ENCODE measurements at places on chromosomes 3 and 15.

- no peaks in the 10 kb centered on the region for H3K4me1 ChIP-seq
- H3K27ac ChIP-seq: no peak overlapping the region
- no peaks in the 10 kb centered on the region for H3K27me3 ChIP-seq
- no peak for DNase-seq
- H3K36me3 ChIP-seq: no peaks in the 10 kb centered on the region
Measured at GRCh38 chr15:88300089-88300488, 43.5 kb upstream of the NTRK3 start.

- H3K4me3 ChIP-seq: no peak overlapping the region
- no peaks in the 10 kb centered on the region for H3K27me3 ChIP-seq
- H3K27ac ChIP-seq: peak overlapping the region; percentile 49
- H3K4me1 ChIP-seq: peaks cover 49% of the 10 kb centered on the region
- DNase-seq: peak; percentile 62
Measured at GRCh38 chr3:72274493-72275330, 489.8 kb upstream of the PROK2 start.

GRCh38 chr15:89068325-89068784 lies 19.9 kb upstream of the ABHD2 start:
- H3K4me1 ChIP-seq: no peaks in the 10 kb centered on the region
- H3K27ac ChIP-seq: no peak overlapping the region
- H3K4me3 ChIP-seq: no peak overlapping the region
- H3K36me3 ChIP-seq: no peaks in the 10 kb centered on the region

GRCh38 chr3:136819392-136819730 lies 435 bp downstream of the SLC35G2 start:
- DNase-seq: peak; percentile 57
- H3K36me3 ChIP-seq: no peaks in the 10 kb centered on the region
- H3K27me3 ChIP-seq: no peaks in the 10 kb centered on the region
- H3K4me1 ChIP-seq: peaks cover 8% of the 10 kb centered on the region
- peak overlapping the region; percentile 19 for H3K27ac ChIP-seq

GRCh38 chr3:132486099-132486498 lies 68.8 kb downstream of the DNAJC13 start:
- DNase-seq: peak; percentile 36
- no peaks in the 10 kb centered on the region for H3K27me3 ChIP-seq
- no peaks in the 10 kb centered on the region for H3K4me1 ChIP-seq
- H3K27ac ChIP-seq: no peak overlapping the region
- no peak overlapping the region for H3K4me3 ChIP-seq

DNA sequence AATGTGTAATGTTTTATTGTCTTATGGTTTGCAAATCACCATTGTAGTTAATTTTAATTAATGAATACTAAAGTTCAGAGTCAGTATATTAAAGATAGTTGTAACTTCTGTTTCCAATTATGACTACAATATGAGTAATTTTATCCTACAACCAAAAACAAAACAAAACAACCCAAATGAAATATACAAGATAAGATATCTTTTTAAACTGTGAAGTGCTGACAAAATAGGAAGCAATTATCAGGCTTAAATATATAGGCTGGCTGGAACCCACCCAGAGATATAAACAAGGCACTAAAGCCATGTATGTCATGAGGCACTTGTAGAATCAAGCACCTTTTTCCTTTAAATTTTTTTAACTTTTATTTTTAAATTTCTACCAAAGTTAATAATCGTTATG lies 108.6 kb upstream of the LRRFIP2 start:
- DNase-seq: no peak
- no peak overlapping the region for H3K27ac ChIP-seq
- peaks cover 6% of the 10 kb centered on the region for H3K4me1 ChIP-seq
- H3K27me3 ChIP-seq: no peaks in the 10 kb centered on the region

DNA sequence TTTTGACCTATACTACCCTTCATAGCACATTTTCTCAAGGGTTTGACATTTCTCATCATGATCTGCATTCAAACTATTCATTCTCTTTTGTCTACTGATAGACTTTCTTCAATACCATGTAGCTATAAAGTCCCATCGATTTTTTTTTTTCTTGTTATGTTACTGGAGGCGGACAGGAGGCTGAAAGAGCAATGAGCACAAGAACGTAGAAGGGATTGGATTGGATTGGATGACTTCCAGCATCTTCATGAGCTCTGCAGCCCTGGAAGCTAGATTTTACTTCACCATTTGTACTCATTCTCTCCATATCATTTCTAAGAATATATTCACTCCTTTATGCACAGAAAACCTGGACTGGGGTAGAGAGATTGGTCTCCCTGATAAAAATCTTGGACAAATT lies 43.2 kb downstream of the DUT start:
- no peak overlapping the region for H3K4me3 ChIP-seq
- H3K4me1 ChIP-seq: no peaks in the 10 kb centered on the region
- DNase-seq: no peak
- no peak overlapping the region for H3K27ac ChIP-seq
- no peaks in the 10 kb centered on the region for H3K36me3 ChIP-seq
- H3K27me3 ChIP-seq: peaks cover 5% of the 10 kb centered on the region

GRCh38 chr15:79467865-79468586 lies 35.9 kb downstream of the MINAR1 start:
- no peaks in the 10 kb centered on the region for H3K27me3 ChIP-seq
- H3K36me3 ChIP-seq: no peaks in the 10 kb centered on the region
- H3K27ac ChIP-seq: no peak overlapping the region

GRCh38 chr3:136294176-136294575 lies 44.0 kb downstream of the PCCB start:
- H3K4me1 ChIP-seq: peaks cover 5% of the 10 kb centered on the region
- peaks cover 60% of the 10 kb centered on the region for H3K36me3 ChIP-seq
- H3K4me3 ChIP-seq: no peak overlapping the region
- no peak for DNase-seq
- no peaks in the 10 kb centered on the region for H3K27me3 ChIP-seq

GRCh38 chr3:44802011-44802410 lies 40.4 kb downstream of the KIF15 start:
- H3K27ac ChIP-seq: no peak overlapping the region
- H3K27me3 ChIP-seq: no peaks in the 10 kb centered on the region
- DNase-seq: no peak
- no peak overlapping the region for H3K4me3 ChIP-seq

DNA sequence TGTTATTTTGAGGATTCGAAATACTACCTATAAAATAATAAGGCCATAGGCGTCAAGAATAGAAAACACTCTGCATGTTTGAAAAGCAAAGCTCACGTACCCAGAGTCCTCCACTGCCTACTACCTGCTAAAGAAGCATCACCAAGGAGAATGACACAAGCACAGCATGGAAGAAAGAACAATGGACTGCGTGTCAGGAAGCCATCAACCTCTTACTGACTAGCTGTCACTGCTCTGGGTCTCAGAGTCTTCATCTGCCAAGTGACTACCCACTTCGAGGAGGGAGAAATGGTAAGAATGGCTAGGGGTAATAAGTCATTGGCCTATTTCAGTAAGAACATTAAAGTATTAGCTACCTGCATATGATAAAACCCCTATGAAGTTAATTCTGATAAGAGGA lies 49.4 kb downstream of the CLASP2 start:
- no peak overlapping the region for H3K4me3 ChIP-seq
- H3K36me3 ChIP-seq: peaks cover 10% of the 10 kb centered on the region
- DNase-seq: no peak
- no peaks in the 10 kb centered on the region for H3K27me3 ChIP-seq
- no peak overlapping the region for H3K27ac ChIP-seq

DNA sequence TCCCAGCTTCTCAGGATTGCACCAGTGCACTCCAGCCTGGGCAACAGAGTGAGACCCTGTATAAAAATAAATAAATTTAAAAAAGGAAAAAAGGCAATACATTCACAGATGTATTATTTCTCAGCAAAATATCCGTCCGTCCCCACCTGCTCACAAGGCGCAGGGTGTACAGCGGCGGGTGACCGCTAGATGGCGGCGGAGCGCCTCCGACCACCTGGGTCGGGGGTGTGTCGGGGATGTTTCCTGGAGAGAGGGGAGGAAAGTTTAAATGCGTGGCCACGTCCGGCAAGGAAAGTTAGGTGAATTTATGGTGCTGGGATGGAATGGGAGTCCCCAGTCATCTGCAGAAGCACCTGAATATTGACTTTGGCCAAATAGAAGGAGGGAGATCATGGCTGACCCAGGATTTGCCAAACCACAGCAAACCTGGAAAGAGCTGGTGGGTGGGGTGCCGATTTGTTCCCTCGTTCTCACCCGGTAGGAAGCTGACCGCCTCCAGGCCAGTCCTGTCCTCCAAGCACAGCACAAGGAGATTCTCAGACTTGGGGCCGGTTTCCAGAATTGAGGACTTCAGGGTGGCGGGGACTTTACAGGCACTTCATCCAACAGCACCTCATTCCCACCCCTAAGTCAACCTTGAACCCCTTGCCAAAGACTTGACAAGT lies 88.3 kb downstream of the TMEM266 start:
- H3K27me3 ChIP-seq: peaks cover 33% of the 10 kb centered on the region
- no peak overlapping the region for H3K27ac ChIP-seq
- no peak overlapping the region for H3K4me3 ChIP-seq
- peaks cover 39% of the 10 kb centered on the region for H3K4me1 ChIP-seq

GRCh38 chr3:16904423-16905417 lies 20.0 kb downstream of the PLCL2 start:
- H3K4me3 ChIP-seq: no peak overlapping the region
- no peak for DNase-seq
- H3K27me3 ChIP-seq: no peaks in the 10 kb centered on the region
- H3K27ac ChIP-seq: no peak overlapping the region
- peaks cover 41% of the 10 kb centered on the region for H3K4me1 ChIP-seq
- H3K36me3 ChIP-seq: no peaks in the 10 kb centered on the region

DNA sequence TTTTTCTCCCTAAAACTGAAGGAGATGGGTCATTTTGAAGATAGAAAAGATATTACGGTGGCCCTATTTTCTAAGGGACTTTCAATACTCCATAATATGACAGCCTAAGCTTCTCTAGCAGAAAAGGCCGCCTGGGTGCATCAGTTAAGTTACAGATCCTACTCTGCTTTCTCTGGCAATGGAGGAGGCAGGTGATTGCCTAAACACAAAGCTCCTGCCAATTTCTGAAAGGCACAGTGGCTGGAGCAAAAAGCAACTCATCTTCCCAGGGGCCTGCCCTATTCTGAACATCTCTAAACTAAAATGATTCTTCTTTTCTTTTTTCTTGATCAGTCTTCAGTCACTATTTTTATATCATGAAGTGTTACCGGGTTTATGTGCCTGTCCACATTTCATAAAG lies 276.7 kb downstream of the CNTN4 start:
- H3K4me3 ChIP-seq: no peak overlapping the region
- H3K36me3 ChIP-seq: no peaks in the 10 kb centered on the region
- no peaks in the 10 kb centered on the region for H3K4me1 ChIP-seq
- H3K27me3 ChIP-seq: no peaks in the 10 kb centered on the region
- DNase-seq: no peak

GRCh38 chr15:62658498-62658897 lies 384.0 kb upstream of the TPM1 start:
- peaks cover 46% of the 10 kb centered on the region for H3K36me3 ChIP-seq
- H3K4me3 ChIP-seq: no peak overlapping the region
- H3K27ac ChIP-seq: no peak overlapping the region
- peak; percentile 25 for DNase-seq
- H3K27me3 ChIP-seq: no peaks in the 10 kb centered on the region

- no peaks in the 10 kb centered on the region for H3K27me3 ChIP-seq
- no peak overlapping the region for H3K27ac ChIP-seq
- H3K4me3 ChIP-seq: no peak overlapping the region
- no peaks in the 10 kb centered on the region for H3K36me3 ChIP-seq
Measured at GRCh38 chr3:12246497-12247163, 42.2 kb upstream of the PPARG start.

- H3K27me3 ChIP-seq: no peaks in the 10 kb centered on the region
- no peak for DNase-seq
- H3K4me3 ChIP-seq: no peak overlapping the region
- H3K4me1 ChIP-seq: no peaks in the 10 kb centered on the region
Measured at GRCh38 chr3:100438623-100438974, 37.3 kb downstream of the LNP1 start.

DNA sequence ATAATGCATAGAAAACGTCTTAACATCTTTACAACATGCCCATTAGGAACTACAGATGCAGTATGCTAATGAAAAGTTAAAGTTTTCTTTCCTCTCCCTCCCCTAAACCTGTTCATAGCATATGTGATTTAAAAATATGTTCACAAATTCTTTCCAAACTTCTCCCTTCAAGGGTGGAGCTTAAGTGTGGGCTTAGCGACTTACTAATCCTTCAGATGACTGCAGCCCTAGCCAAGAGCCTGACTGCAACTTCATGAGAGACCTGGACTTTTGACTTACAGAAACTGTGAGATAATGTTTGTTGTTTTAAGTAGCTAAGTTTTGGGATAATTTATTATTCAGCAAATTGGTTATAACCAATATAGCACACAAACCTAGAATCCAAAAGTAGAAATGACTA lies 22.0 kb upstream of the ANXA2 start:
- no peak overlapping the region for H3K4me3 ChIP-seq
- no peak for DNase-seq
- no peak overlapping the region for H3K27ac ChIP-seq
- peaks cover 29% of the 10 kb centered on the region for H3K4me1 ChIP-seq
- H3K36me3 ChIP-seq: peaks cover 4% of the 10 kb centered on the region

GRCh38 chr3:5717254-5717653 lies 529.7 kb downstream of the EDEM1 start:
- DNase-seq: no peak
- H3K4me1 ChIP-seq: no peaks in the 10 kb centered on the region
- no peaks in the 10 kb centered on the region for H3K36me3 ChIP-seq
- no peaks in the 10 kb centered on the region for H3K27me3 ChIP-seq
- H3K27ac ChIP-seq: no peak overlapping the region
- no peak overlapping the region for H3K4me3 ChIP-seq

GRCh38 chr3:123773681-123774431 lies 110.3 kb downstream of the MYLK start:
- no peak overlapping the region for H3K4me3 ChIP-seq
- peak overlapping the region; percentile 22 for H3K27ac ChIP-seq
- DNase-seq: no peak
- H3K36me3 ChIP-seq: no peaks in the 10 kb centered on the region
- H3K27me3 ChIP-seq: no peaks in the 10 kb centered on the region

GRCh38 chr3:73204841-73205240 lies 143.4 kb downstream of the EBLN2 start:
- H3K36me3 ChIP-seq: no peaks in the 10 kb centered on the region
- no peak overlapping the region for H3K4me3 ChIP-seq
- no peak overlapping the region for H3K27ac ChIP-seq
- no peaks in the 10 kb centered on the region for H3K4me1 ChIP-seq
- DNase-seq: no peak

DNA sequence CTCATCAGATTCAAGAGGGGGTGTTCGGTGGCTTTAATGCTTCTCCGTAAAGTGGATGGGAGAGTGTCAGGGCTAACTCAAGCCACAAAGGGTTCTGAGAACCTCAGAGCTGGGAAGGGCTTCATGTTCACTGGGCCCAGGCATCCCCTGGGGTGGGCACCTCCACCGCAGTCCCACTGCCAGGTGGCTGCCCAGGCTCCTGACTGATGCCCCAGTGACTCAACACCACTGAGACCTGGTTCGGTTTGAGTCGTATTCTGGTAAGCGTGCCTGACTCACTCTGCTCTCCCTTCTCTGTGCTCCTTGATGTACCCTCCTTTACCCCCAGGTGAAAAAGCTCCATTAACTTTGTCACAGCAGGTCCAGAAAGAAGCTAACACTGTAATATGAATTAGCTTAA lies 304.6 kb downstream of the RPLP1 start:
- no peak overlapping the region for H3K4me3 ChIP-seq
- DNase-seq: no peak

- peaks cover 100% of the 10 kb centered on the region for H3K36me3 ChIP-seq
- H3K4me1 ChIP-seq: no peaks in the 10 kb centered on the region
- no peak overlapping the region for H3K4me3 ChIP-seq
- no peak overlapping the region for H3K27ac ChIP-seq
- no peaks in the 10 kb centered on the region for H3K27me3 ChIP-seq
Measured at GRCh38 chr3:196055683-196056270, 26.1 kb downstream of the TFRC start.

GRCh38 chr15:67836134-67836455 lies 3.8 kb downstream of the RNU6-1 start:
- no peaks in the 10 kb centered on the region for H3K36me3 ChIP-seq
- no peak for DNase-seq
- peak overlapping the region; percentile 46 for H3K4me3 ChIP-seq

Data from stomach (tissue), 19 donors.